SK-N-SH treated with all-trans-retinoic acid at 6 μM for 48 hours (cell line): ENCODE measurements at places on chromosomes 7 and 10.

DNA sequence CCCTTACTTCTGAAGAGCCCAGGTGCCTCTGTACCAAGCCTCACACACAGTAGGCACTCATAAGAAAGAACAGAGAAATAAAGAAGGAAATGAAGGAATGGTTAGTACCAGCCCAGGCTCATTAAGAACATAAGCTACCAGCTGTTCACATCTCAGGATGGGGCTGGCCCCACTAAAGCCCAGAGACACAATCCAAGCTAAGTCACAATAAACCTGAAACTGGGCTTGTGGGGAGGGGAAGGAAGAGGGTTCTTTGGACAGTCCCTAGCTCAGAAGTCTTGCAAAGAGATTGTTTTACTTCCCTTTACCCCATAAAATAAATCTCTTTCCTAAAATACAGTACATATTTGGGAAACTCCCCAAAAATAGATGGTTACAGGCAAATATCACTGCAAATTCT, 24.3 kb downstream of the FBXW4 start:
- no peak for ATAC-seq

GRCh38 chr10:98956576-98957260, 278.9 kb downstream of the HPSE2 start:
- no peak for ATAC-seq

DNA sequence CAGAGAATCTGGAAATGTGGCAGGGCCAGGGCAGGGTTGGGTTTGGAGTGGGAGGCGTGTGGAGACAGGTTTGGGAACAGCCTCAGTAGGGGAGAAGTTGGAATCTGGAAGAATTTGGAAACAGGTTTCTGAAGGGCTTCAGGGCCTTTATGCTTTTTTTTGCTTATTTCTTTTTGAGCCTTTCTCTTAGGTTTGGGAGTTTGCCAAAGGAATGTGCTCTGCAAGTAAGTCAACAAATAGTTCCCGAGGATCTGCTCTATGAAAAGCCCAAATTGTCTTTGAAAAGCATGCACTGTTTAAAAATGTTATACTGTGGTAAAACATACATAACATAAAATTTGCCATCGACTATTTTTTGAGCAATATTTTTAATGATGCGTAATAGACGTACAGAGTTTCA, 86.7 kb upstream of the ADRB1 start:
- ATAC-seq = no peak

- ATAC-seq = no peak
These were observed 16.0 kb downstream of the PTPN12 start for GRCh38 chr7:77553123-77553522.

- ATAC-seq = no peak
These were observed 22.8 kb upstream of the PRKAG2 start for GRCh38 chr7:151899513-151900360.

GRCh38 chr10:75599875-75600648, 168.6 kb downstream of the LRMDA start:
- ATAC-seq = no peak

DNA sequence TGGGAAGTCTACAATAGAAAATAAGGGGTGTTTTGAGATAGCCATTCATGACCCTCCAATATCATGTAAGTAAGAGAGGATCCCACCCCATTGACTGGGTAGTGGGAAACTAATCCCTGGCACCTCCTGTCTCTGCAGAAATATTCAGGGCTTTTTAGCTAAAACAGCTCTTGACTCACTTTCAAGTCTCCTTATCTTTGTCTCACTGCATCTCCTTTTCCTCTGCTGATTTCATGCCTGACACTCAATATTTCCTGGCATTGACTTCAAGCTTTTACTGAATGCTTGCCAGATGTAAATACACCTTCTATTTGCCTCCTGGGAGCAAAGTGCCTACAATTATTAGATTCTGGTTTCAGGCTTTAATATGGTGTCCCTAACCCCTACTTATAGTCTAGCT, 57.1 kb downstream of the CHRM2 start:
- no peak for ATAC-seq

GRCh38 chr7:26683277-26683676, 181.1 kb downstream of the SKAP2 start:
- no peak for ATAC-seq

GRCh38 chr7:51459809-51460208, 143.2 kb upstream of the COBL start:
- ATAC-seq = no peak

DNA sequence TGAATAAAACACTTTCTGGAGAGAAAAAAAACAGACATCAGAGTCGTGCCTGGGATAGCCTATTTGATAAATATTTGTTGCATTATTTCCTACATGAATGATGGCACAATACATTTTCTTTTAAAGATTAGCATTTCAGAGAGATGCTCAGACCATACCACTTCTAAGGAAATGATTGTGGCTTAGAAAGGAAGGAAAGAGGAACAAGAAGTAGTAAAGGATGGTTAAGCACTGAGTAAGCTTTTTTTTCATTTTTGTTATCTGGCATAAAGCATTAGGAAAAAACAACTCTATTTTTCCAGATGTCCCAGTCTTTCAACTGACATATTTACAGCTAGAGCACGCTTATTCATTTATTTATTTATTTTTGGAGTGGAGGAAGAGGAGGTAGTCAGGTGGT, 258.8 kb upstream of the TEX47 start:
- ATAC-seq = no peak

DNA sequence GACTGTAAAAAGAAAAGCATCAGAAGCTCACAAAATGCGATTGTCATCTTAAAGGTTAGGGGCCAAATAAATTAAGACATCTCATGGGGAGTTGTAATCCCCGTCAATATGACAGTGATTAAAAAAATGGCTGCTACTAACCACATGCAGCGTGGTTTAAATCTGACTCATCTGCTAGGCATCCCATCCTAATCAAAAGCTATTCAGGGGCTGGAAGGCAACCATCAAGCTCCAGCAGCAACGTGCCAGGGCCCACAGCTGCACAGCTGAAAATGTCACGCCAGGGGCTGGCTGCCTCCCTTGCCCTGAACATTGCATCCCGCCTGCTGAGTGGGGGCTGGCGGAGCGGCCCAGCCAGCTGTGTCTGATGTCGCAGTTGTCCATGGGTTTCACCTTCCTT, 66.3 kb upstream of the FRMD4A start:
- ATAC-seq = peak; percentile 95

DNA sequence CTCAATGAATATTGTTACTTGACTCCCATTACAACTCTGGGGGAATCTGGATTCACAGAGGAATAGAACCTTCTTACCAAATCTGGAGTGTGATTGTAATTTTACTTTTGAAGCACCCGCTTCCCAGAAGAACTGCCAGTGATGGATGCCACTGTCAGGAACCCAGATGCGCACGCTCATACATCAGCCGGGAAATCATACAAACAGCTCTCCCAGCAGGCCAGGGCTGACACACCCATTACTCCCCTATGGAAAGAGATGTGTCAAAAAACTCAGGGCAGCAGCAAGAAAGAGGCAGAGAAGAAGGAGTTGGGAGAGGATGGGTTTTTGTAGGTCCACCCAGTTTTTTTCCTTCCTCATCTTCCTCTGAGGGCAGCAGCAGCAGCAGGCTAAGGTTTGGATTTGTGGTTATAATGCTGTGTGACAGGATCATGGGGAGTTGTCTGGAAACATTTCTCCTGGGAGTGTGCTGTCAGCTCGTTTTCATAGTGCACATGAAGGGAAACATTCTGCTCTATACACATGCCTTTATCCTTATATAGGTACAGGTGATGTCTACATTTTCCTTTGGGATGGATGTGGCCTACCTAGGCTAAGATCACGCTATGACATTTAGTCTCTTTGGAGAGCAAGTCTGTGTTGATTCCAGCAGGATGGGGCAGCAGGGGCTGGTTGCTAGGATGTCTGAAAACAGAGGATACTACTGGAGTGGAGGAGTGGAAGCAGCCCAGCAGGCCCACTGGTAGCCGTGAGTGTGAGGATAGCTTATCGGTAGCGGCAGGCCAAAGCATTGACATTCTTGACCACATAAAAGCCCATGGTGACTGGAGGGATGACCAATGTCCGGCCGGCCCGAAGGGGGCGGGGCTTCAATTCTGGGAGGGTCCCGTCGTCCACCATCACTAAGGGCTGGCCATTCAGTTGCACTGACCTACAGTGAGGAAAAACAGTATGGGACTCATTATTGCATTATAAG, 12.4 kb upstream of the HPS1 start:
- no peak for ATAC-seq

- ATAC-seq = no peak
These were observed 151.7 kb downstream of the RTKN2 start for GRCh38 chr10:62116896-62117295.

DNA sequence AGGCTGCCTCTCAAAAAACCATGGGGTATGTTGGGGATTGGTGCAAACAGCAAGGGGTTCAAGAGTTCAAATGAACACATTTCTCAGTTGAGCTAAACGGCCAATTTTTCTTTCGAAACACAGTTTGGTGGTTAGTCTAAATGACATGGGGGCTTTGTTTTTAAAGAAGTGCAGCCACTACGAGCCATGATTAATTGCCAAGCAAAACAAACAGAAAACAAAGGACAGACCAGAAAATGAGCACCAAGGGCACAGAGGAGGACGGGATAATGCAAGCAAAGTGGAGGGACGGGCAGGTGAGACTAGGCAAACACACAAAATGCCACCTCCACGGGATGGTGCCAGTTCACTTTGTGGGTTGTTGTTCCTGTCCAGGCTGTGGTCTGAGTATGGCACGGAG, 64.5 kb upstream of the PDLIM1 start:
- ATAC-seq = no peak

DNA sequence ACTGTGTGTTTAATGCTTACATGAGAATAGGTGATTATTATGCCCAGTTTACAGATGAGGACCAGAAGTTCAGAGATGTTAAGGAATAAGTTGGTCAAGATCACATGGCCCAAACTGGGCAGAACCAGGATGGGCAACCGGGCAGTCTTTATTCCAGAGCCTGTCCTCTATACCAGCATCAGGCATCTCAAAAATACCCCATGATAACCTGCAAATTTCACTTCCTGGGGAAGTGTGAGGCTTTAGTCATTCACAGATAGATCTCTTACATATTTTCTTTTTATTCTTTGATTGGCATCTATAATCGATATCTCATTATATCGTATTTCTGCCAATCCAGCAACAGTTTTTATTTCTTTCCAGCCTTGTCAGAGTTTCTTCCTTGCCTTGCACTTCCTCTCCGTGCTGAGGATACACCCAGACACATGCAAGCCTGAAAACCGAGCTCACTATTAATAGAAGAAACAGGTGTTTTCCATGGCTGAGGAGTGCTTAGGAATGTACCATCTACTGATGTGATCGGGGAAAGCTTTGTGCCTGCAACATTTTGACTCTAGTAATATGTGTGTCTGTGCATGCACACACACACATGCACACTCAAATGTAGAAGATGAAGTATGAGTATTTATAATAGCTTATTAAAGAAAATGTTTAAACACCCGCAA, 82.4 kb downstream of the CREM start:
- no peak for ATAC-seq

- peak; percentile 47; the same call in 2 of the 3 replicates for ATAC-seq
These were observed 42.9 kb downstream of the TAX1BP1 start for GRCh38 chr7:27782849-27783248.

GRCh38 chr10:112797197-112797596, 152.8 kb upstream of the TCF7L2 start:
- no peak for ATAC-seq

DNA sequence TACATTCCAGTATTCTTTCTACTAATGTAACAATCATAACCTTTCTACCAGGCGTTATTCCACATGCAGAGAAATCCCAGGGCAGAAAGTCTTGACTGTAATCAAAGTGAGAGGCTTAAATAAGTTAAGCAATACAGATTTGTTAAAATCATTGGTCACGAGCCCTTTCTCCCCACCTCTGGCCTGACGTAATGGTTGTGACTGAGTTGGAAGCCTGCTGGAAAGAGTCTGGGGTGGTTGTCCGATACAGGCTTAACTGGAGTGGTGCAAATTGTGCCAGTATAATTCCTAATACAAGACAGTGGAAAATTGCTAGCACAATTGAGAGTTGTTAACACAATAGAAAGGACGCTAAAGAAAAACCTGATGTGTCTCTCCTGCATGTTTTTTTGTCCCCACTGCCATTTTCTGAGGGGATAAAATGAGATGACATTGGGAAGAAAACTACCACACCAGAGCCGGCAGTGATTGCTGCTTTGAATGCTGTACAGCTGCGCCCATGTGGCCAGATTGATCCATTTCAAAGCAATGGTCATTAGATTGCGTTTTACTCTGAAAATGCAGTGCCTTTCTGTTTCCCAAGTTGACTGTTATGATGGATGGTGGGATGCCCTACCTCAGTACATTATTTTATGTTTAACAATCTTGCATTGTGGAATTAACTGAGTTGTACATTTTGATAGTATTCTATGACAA, 190.8 kb downstream of the POU6F2 start:
- ATAC-seq = no peak

- no peak for ATAC-seq
These were observed 640.2 kb downstream of the ARL4A start for GRCh38 chr7:13327669-13328068.

GRCh38 chr10:101972761-101973160, 83.2 kb downstream of the ARMH3 start:
- ATAC-seq = no peak

- no peak for ATAC-seq
These were observed 24.3 kb downstream of the UBN2 start for GRCh38 chr7:139255290-139255689.

GRCh38 chr10:78410046-78410965, 376.6 kb downstream of the RPS24 start:
- ATAC-seq = no peak

- ATAC-seq = no peak
These were observed 89.7 kb upstream of the ZPBP start for GRCh38 chr7:50182759-50183158.

- peak; percentile 34; the same call in 2 of the 3 replicates for ATAC-seq
These were observed 35.3 kb downstream of the NET1 start for GRCh38 chr10:5447611-5448071.

- ATAC-seq = no peak
These were observed 29.9 kb upstream of the ZMIZ1 start for GRCh38 chr10:79038841-79039201.

DNA sequence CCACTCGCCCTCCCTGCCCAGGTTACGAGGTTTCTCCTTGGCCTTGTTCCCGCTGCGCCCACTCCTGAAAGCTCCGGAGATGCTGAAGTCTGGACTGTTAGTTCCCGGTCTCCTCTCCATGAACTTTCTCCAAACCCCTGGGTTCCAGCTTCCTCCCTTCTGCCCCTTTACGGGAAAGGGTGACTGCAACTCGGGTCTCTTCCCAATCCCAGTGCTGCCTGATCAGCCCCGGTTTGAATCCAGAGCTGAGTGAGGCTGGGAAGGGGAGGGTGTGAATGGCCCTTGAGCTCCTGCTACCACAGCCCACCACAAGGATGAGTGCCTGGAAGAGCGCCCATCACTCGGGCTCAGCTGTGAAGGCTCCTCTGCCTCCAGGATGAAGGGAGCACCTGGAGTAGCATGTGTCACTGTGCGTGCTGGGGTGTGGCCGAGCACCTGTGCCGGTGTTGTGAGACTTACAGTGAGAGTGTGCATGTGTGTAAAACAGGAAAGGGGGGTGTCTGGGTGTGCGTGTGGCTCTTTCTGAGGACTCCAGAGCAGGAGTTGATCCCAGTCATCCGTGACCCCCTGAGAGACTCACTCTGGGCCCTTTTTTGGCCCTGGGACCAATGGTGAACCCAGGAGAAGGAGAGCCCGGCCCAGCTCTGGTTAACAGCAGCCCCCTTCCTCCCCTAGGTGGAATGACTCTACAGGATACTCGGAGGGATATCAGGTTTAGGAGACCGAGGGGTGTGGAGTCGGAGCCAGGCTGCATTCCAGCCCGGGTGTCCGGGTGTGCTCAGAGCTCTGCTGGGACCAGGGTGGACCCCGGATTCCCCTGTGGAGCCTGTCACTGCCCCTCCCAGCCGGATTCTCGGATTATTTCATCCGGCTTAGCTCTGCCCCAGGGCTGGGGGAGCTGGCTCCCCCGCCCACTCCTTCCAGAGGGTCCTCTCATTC, 1.1 kb upstream of the ZNF467 start:
- ATAC-seq = no peak
